ENCODE measurements at places on chromosomes 12 and 14. TPM values are rescaled to one million over a fixed set of nuclear protein-coding genes. Genes with fewer than 3 reads are reported as not detected.

DNA sequence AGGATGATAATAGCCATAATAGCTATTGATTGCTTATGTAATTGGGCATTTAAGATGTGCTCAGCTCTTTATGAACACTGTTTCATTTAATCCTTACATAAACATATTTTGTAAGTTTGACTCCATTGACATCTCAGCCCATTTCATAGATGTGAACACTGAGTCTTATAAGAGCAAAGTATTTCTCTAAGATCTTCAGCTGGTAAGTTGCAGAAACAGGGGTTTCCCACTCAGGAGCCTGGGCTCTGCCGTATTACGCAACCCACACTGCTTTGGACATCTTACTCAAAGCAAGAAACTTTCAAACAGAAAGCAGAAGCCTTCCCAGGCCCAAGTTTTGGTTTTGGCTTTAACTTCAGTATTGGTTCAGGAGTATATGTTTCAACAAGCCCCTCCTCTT is 705.1 kb downstream of the MED13L start:
- no peaks in the 10 kb centered on the region for H3K27me3 ChIP-seq
- H3K36me3 ChIP-seq: no peaks in the 10 kb centered on the region
- no peak overlapping the region for H3K4me3 ChIP-seq
- no peak for DNase-seq
- no peak overlapping the region for H3K27ac ChIP-seq
- no peaks in the 10 kb centered on the region for H3K4me1 ChIP-seq

DNA sequence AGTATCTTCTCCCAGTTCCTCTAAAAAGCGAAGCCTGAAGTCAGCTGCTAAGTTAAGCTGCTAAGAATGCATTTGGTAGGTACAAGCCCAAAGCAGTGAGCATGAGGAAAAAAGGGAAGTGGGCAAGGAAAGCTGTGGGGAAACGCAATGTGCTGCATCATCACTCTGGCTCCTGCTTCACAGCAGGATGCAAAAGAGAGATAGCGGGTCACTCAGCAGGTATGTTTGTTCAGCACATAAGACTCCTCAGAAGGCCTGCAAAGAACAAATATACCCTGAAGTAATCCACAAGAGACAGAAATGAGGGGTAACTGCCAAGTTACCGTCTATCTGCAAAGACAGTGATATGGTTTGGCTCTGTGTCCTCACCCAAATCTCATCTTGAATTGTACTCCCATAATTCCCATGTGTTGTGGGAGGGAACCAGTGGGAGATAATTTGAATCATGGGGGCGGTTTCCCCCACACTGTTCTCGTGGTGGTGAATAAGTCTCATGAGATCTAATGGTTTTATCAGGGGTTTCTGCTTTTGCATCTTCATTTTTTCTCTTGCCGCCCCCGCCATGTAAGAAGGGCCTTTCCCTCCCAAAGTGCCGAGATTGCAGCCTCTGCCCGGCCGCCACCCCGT is 127.4 kb upstream of the EGLN3 start:
- no peak overlapping the region for H3K27ac ChIP-seq
- no peak overlapping the region for H3K4me3 ChIP-seq
- DNase-seq: no peak
- H3K4me1 ChIP-seq: peaks cover 27% of the 10 kb centered on the region
- H3K36me3 ChIP-seq: no peaks in the 10 kb centered on the region
- no peaks in the 10 kb centered on the region for H3K27me3 ChIP-seq

GRCh38 chr12:47414511-47414910 is 291.3 kb downstream of the RPAP3 start:
- H3K4me3 ChIP-seq: no peak overlapping the region
- H3K27me3 ChIP-seq: no peaks in the 10 kb centered on the region
- H3K27ac ChIP-seq: no peak overlapping the region
- no peak for DNase-seq

GRCh38 chr12:94027561-94027960 is 120.8 kb upstream of the PLXNC1 start:
- H3K36me3 ChIP-seq: no peaks in the 10 kb centered on the region
- no peak overlapping the region for H3K27ac ChIP-seq
- H3K4me1 ChIP-seq: no peaks in the 10 kb centered on the region
- no peak for DNase-seq

DNA sequence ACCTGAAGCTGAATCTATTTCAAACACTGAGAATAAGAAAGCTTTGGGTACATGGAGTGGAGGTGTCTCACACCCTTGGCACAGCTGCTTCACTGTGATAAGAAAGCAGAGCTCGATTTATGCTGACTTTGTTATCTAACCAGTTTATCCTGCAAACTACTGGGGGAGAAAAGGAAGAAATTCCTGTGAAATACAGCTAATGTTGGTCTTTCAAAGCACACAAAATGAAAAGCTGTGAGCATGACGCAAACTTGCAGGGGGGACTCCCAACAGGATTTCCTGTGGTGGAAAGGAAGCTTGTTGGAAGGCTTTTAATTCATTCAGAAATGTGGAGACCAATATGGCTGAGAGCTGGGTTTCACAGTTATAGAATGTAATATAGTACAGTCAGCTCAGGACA is 53.4 kb downstream of the SRGAP1 start:
- DNase-seq: no peak
- no peaks in the 10 kb centered on the region for H3K4me1 ChIP-seq
- H3K36me3 ChIP-seq: no peaks in the 10 kb centered on the region
- H3K27ac ChIP-seq: no peak overlapping the region
- no peak overlapping the region for H3K4me3 ChIP-seq

GRCh38 chr12:6632026-6632983 is 3.5 kb downstream of the LPAR5 start:
- no peak overlapping the region for H3K27ac ChIP-seq
- H3K27me3 ChIP-seq: no peaks in the 10 kb centered on the region
- no peaks in the 10 kb centered on the region for H3K4me1 ChIP-seq
- no peak for DNase-seq
- no peak overlapping the region for H3K4me3 ChIP-seq
- H3K36me3 ChIP-seq: no peaks in the 10 kb centered on the region

GRCh38 chr14:99945732-99946651 is 119.2 kb upstream of the EVL start:
- peaks cover 3% of the 10 kb centered on the region for H3K27me3 ChIP-seq
- peak overlapping the region; percentile 23 for H3K4me3 ChIP-seq
- H3K36me3 ChIP-seq: no peaks in the 10 kb centered on the region
- H3K27ac ChIP-seq: no peak overlapping the region
- H3K4me1 ChIP-seq: peaks cover 10% of the 10 kb centered on the region

- no peaks in the 10 kb centered on the region for H3K4me1 ChIP-seq
- no peaks in the 10 kb centered on the region for H3K36me3 ChIP-seq
Observed at GRCh38 chr12:11553871-11554533, 95.5 kb upstream of the ETV6 start.

DNA sequence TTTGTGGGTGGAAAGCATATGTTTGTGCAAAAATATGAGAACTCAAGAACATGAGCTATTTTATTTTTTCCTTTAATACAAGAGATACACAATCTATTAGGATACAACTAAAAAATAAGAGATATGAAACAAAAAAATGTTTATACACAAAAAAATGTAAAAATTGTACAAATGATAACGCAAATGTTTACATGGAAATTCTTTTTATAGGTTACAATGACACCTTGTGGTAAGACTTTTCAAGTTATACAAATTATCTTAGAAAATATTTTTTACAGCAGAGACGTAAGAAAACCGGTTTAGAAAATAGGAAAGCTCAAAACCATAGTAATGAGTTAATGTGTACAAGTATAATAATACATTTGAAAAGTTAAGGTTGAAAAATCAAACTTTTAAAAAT is 25.5 kb downstream of the CEP83 start:
- H3K27ac ChIP-seq: no peak overlapping the region
- H3K36me3 ChIP-seq: no peaks in the 10 kb centered on the region
- H3K27me3 ChIP-seq: no peaks in the 10 kb centered on the region
- peaks cover 10% of the 10 kb centered on the region for H3K4me1 ChIP-seq
- no peak overlapping the region for H3K4me3 ChIP-seq
- no peak for DNase-seq

The SLC25A3 gene
- 962 TPM for total RNA-seq

The IFNG gene
- total RNA-seq: not detected

The SYT10 gene
- not detected for total RNA-seq

The PLA2G1B gene
- total RNA-seq: not detected

The SMCO2 gene
- total RNA-seq: not detected

Data from gastrocnemius medialis (tissue), 4 donors.